ENCODE measurements at places on chromosomes 5 and 9. TPM values are rescaled to one million over a fixed set of nuclear protein-coding genes. Genes with fewer than 3 reads are reported as not detected.
A peak's percentile ranks its signal among the peaks of the same experiment; 100 is the strongest.

The CSF2 gene
- not detected for polyA plus RNA-seq

The ISCA1 gene
- 27.4 TPM for polyA plus RNA-seq

The IL13 gene
- 0.10 TPM for polyA plus RNA-seq

The MARVELD2 gene
- polyA plus RNA-seq = 0.17 TPM

GRCh38 chr9:136852664-136853595 lies 784 bp downstream of the MAMDC4 start:
- peaks cover 25% of the 10 kb centered on the region for H3K4me1 ChIP-seq
- no peak overlapping the region for H3K4me3 ChIP-seq
- peak; percentile 10 for DNase-seq
- no peaks in the 10 kb centered on the region for H3K27me3 ChIP-seq

DNA sequence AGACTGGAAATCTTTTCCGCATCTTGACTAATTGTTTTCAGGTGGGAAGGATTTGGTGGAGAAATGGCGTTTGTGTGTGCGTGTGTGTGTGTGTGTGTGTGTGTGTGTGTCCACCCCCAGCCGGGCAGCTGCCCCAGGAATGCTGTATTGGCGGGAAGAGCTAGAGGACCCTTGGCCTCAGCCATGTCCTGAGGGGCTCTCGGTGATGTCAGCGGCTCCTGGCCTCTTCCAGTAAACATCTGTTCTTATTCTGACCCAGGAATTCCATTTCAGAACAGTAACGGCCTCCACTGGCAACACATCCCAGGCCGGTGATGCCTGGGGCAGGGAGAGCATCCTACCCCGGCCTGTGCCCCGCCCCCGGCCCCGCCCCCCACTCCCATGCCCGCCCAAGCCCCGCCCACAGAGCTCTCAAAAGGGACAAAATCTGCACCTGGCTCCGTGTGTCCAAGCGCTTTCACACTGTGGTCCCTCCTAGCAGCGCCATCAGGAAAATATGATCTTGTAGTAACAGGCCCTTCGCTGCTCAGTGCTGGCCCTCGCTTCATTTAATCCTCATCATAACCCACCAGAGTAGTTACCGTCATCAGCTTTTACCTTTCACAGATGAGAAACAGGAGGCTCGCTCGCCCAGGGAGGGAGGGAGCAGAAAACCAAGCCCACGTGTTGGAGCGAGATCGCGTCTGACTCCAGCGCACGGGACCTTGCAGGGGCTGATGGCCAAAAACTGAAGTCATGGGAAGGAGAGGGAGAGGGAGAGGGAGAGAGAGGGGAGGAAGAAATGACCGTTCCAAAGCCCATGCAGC lies 18.9 kb downstream of the ADAMTS2 start:
- no peaks in the 10 kb centered on the region for H3K27me3 ChIP-seq
- no peak for DNase-seq
- H3K4me1 ChIP-seq = no peaks in the 10 kb centered on the region
- H3K4me3 ChIP-seq = no peak overlapping the region

DNA sequence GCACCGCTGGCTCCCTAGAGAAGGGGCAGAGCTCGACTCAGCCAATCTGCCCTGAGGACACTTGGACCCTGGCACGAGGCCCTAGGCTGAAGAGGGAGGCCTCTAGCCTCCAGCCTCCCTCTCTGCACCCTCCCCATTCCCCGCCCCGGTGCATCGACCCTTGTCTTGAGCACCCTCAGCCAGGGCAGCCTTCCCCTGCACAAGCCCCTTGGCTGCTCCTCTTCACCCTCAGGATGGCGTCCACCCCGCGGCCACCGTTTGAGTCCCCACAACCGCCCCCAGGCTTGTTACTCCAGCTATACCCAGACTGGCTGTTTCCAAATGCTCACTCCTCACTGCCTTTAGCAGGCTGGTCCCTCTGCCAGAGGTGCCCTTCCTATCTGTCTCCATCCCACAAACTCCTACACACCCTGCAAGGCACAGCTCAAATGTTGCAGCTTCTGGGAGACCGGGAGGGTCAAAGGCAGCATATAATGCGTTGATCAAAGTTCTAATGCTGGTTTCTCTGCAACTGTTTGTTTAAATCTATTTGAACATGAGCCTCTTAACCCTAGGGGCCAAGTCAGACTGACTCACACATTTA lies 6.5 kb upstream of the FAM163B start:
- no peak overlapping the region for H3K4me3 ChIP-seq
- H3K27me3 ChIP-seq = peaks cover 16% of the 10 kb centered on the region
- no peak overlapping the region for H3K27ac ChIP-seq
- H3K36me3 ChIP-seq = no peaks in the 10 kb centered on the region
- DNase-seq = no peak
- no peaks in the 10 kb centered on the region for H3K4me1 ChIP-seq

GRCh38 chr5:10406651-10407050 lies 35.0 kb upstream of the ROPN1L start:
- no peaks in the 10 kb centered on the region for H3K27me3 ChIP-seq
- no peak overlapping the region for H3K27ac ChIP-seq
- DNase-seq = no peak
- no peaks in the 10 kb centered on the region for H3K4me1 ChIP-seq
- H3K4me3 ChIP-seq = no peak overlapping the region
- peaks cover 97% of the 10 kb centered on the region for H3K36me3 ChIP-seq

GRCh38 chr5:8458038-8458383 lies 589.1 kb downstream of the MTRR start:
- no peaks in the 10 kb centered on the region for H3K36me3 ChIP-seq
- peak overlapping the region; percentile 59 for H3K4me3 ChIP-seq
- peak overlapping the region; percentile 92 for H3K27ac ChIP-seq
- peaks cover 11% of the 10 kb centered on the region for H3K4me1 ChIP-seq
- DNase-seq = no peak

DNA sequence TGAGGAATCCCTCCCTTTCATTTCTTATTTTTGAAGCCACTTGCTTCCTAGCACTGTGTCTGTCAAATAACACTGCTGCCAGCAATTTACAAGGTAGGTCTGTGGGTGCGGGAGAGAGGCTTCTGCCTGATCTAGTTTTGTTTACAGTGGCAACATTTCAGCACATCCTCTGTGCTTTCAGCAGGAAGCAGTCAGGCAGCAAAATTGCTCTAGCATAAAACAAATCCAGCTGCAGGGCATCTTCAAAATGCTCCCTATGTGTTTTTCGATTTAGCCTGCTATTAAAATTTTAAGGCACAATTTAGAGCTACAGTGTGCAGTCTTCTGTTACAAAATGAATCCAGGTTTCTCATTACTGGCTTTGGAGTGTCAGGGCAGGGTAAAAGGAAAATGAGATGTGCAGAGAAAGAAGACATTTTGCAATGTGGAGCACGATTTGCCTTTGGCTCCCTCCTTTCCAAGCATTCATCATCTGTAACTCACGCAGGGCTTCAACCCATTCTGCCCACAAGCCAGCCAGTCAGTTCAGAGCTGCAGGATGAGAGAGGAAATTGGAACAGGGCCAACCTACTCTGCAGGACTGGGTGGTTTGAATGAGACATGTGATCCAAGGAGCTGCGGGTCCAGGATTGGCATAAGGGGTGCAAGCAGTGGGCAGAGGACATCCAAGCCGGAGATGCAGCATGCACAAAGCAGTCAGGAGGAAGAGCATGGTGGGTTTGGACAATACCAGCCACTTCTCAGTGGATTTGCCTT lies 143.4 kb upstream of the APC start:
- H3K4me1 ChIP-seq = no peaks in the 10 kb centered on the region
- no peak overlapping the region for H3K4me3 ChIP-seq
- DNase-seq = no peak
- no peaks in the 10 kb centered on the region for H3K36me3 ChIP-seq

DNA sequence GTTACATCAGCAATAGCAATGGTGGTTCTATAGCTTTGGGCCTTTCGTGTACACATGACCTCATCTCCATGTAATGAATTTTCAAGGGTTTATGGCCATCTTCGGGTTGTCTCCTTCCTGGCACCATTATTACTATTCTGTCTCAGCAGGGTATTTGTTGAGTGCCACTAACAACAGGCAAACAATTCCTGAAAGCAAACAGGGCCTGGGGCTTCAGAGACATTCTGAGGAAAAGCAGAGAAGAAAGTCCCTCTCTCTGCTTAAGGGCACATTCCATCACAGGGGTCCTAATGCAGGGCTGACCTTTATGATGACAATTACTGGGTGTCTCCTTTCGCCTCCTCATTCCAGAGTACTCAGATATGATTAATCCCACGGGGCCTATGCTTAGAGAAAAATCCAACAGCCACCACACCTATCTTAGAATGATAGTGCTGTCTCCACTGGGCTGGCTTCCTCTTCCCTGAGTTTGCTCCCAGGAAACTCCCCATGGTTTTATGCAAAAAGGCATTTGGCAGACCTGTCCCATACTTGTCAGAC lies 540.2 kb upstream of the ZNF462 start:
- no peaks in the 10 kb centered on the region for H3K27me3 ChIP-seq
- no peak overlapping the region for H3K4me3 ChIP-seq
- DNase-seq = no peak
- no peaks in the 10 kb centered on the region for H3K36me3 ChIP-seq

DNA sequence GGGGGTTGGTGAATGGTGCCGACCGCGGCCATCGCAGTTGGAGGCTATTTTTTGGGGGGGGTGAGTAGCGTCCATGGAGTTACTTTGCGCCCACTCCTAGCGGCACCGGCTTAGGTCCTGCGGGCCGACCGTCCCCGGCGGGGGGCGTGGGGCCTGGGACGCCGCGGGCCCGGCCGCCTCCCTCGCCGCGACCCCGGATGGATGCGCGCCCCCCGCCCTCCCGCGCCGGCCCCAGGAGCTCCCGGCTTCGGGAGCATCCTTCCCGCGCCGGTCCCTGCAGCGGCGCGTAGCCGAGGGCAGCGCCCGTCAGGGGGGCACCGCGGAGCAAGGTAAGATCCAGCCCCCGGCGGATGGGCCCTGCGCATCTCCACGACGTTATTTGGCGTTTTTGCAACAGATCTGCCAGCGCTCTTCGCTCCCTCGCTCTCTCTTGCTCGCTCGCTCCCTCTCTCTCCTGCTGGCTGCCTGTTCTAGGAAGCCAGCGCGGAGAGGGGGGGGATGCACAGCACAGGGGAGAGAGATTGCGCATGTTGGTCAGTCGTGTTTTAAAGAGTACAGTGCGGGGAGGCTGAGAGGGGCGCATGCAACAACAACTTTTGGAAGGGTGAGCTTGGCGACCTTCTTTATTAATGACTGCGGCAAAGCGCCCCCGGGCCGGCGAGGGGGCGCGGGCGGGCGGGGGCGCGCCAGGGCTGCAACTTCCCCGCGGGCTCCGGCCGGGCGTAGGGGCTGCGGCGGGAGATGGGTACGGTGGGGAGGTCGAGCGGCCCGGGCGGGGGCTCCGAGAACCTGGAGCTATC lies 413 bp downstream of the JADE2 start:
- DNase-seq = peak; percentile 78
- H3K4me1 ChIP-seq = peaks cover 43% of the 10 kb centered on the region
- H3K27me3 ChIP-seq = no peaks in the 10 kb centered on the region
- H3K36me3 ChIP-seq = no peaks in the 10 kb centered on the region
- peak overlapping the region; percentile 97 for H3K27ac ChIP-seq

DNA sequence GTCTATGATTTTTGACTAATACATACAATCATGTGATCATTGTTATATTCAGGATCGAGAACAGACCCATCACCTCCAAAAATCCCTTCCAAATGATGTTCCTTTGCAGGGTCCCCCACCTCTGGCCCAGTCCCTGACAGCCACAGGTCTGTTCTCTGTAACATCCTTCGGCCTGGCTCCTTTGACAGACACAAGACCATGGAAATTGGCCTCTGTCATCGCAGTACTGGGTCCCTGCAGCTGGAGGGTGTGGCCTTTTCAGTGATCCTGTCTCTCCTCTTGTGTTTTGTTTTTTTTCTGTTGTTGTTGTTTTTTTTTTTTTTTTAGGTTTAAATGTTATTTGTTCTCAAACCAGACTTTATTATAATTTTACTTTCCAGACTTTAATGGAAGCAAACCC lies 27.4 kb upstream of the ANKRD33B start:
- no peaks in the 10 kb centered on the region for H3K36me3 ChIP-seq
- H3K27me3 ChIP-seq = peaks cover 5% of the 10 kb centered on the region
- H3K27ac ChIP-seq = no peak overlapping the region
- H3K4me3 ChIP-seq = no peak overlapping the region
- peaks cover 3% of the 10 kb centered on the region for H3K4me1 ChIP-seq
